T-helper 9 cell (primary cell): ENCODE measurements at places on chromosomes 2 and 18.

DNA sequence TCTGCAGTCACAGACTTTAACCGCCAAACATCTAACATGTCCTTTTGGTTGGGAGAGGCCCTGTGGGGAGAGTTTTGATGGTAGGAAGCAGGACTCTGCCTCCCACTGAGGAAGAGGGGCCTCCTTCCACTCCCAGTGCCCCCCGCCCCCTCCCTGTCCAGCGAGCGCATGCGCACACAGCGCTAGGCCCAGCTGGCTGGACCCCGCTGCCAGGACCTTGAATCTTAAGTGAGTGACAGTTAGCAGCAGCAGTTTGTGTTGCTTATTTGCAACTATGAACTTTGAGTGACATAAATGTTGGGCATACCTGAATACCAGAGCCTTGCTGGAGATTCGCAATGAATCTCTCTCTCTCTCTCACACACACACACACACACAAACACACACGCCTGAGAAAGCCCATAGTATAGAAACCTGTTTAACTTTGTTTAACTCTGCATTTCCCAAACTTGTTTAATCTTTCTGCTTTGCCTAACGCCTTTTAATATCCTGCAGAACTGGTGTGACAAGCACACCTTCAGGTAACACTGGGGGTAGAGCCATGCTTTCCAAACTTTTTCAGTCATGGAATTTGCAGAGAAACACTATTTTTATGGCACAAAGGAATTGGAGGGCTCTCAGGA is 134.6 kb upstream of the SMAD2 start:
- no peak for DNase-seq

DNA sequence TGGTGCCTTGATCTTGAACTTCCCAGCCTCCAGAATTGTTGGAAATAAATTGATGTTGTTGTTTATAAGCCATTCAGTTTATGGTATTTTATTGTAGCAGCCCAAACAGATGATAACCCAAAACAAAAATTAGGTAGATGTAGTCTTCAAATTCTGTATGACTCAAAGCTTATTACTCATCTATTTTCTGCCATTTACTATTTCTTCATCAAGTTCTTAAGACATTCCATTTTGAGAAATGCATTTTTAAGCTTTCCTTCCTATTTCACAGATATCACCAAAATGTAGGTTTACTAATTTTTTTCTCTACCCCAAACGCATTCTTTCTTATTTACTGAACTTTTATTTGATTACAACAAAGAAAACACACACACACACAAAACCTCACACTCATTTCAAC is 148.2 kb downstream of the RND3 start:
- DNase-seq = no peak

GRCh38 chr2:8427211-8427610 is 254.6 kb upstream of the ID2 start:
- DNase-seq = no peak

DNA sequence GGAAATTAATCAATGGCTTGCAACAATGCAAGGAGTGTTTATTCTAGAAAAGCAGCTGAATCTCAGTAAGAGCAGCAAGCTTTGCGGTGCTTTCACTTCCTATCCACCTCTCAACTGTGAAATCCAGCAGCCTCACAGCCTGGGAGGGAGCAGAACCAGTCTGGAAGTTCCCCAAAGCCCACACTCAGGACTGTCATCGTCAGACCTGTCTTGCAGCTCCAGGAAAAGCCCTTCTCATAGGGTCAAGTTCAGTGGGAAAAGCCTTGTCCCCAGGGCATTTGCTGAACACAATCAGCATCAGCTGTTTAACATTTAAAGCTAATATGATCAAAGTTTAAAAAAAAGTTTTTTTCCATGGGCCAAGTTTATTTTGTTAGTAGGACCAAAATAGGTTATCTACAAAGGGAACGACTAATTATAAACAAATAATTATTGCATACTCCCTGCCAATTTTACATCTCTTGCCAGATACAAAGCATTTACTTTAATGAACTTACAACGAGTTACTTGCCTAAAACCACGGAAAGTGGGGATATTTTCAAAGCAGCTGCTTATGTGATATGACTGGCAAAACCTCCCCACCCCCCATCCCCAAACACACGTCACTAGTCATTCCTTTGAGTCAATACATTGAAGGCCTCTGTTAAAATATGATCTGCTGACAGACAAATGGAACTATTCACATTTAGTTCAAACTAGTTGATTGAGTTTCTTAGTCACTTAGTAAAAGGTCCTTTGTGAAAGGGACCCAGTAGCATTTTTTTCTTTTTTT is 36.8 kb downstream of the PARD6G start:
- DNase-seq = no peak

DNA sequence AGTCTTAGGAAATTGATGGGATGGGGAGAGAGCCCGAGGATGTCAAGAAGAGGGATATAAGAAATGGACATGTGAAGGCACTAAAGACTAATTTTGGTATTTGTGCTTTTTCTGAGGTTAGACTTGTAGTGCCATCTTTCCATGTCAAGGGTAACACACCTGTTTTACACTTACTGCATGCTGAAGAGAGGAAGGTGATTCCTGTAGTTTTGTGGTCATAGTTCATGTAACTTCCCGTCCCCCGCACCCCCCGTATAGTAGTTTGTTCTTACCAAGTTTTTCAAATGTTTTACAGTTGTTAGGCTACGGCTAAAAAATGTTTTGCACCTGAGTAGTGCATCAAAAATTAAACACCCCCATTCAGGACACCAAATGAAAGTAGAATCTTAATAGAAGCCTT is 73.8 kb downstream of the CLIP4 start:
- peak; percentile 21 for DNase-seq

GRCh38 chr2:53880756-53881155 is 21.0 kb upstream of the GPR75 start:
- DNase-seq = no peak

DNA sequence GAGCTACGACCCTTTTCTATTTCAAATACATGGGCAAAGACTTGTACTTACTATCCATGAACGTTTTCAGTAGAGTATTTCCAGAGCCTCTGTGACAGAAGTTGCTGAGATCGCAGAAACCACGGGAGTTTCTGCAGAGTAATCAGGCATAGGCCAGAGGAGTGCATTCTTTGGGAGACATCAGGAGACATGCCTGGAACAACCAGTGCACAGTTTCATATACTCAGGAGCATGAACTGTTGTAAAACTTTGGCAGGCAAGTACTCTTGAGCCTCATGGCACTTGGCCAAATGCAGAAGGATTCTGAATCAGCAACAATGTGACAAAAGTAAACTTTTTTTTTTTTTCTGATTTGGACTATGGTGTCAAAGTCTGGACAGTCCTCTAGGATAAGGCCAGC is 307.1 kb downstream of the GRB14 start:
- DNase-seq = no peak

DNA sequence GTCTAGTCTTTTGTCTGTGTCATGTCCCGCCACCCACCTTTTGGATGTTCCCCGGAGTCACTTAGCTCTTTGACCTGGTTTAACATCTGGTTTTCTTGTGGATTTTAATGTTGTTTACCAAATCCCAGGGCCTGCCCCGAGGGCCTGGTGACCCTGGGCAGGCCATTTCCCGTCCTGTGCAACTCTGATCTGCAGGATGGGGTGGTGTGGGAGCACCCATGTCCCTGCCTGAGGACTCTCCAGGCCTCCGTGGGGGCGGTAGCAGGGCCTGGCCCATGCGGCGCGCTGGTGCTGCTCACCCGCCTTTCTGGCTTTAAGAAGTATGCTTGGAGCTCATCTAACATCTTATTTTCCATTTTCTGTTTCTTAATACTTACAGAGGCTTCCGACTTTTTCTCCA is 10.7 kb downstream of the RAMP1 start:
- no peak for DNase-seq

GRCh38 chr18:62331581-62332356 is 6.7 kb downstream of the TNFRSF11A start:
- DNase-seq = no peak

DNA sequence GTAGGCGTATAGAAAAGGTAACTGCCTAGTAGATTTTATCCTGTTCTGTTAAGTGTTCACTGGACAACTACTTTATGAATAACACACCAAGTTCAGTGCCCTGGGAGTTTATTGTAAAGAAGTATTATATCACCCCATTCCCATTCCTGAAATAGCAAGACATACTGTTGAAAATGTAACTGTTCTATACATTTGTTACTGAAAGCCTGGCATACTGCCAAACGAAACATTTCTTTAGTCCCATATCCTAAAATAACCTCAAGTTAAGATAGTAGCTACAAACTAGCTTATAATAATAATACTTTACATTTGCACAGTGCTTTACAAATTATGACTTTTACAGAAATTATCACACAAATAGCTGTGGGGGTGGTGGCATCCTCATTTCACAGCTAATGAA is 25.1 kb downstream of the SPDYA start:
- DNase-seq = no peak

- no peak for DNase-seq
Observed at GRCh38 chr2:25926984-25927756, 48.9 kb upstream of the ASXL2 start.

DNA sequence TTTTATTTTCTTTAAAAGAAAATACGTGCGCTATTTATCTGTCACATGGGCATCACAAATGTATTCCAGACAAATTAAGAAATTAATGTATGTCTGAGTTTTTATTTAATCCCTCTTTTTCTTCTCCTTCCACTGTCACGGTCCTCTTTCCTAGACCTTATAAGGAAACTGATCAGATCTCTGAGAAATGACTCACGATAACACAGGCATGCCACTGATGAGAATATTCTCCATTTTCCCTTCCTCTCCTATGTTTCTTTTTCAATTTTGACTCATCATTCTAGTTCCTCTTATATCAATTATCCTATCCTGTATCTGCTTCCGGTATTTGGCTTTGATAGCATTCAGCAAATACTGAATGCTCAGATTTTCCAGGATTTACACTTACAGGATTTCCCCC is 121.8 kb downstream of the DSC3 start:
- DNase-seq = no peak
